Left lobe of liver (tissue), 2 donors: ENCODE measurements at places on chromosomes 16 and 17. TPM values are rescaled to one million over a fixed set of nuclear protein-coding genes. Genes with fewer than 3 reads are reported as not detected.

DNA sequence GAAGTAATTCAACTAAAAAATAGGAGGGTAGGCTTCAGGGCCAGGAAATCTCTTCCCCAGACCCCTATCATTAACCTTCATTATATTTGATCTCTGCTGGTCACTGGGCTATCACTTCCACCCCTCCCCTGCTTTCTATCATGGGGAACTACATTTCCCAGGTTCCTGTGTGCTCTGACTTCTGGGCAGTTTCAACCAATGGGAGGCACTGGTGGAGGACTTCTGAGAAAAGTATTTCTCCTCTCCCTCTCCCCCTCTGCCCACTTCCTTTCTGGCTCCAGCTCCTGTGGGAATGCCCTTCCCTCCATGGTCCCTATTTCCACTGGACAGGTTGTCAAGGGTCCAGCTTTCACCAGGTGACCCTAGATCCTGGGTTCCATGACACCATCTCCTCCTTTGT lies 364.4 kb downstream of the C16orf95 start:
- no peak for DNase-seq

- DNase-seq = no peak
Observed at GRCh38 chr17:8985054-8985701, 19.7 kb upstream of the PIK3R5 start.

The FBXW10 gene
- total RNA-seq = 0.60 TPM

The KRTAP1-1 gene
- total RNA-seq = not detected

DNA sequence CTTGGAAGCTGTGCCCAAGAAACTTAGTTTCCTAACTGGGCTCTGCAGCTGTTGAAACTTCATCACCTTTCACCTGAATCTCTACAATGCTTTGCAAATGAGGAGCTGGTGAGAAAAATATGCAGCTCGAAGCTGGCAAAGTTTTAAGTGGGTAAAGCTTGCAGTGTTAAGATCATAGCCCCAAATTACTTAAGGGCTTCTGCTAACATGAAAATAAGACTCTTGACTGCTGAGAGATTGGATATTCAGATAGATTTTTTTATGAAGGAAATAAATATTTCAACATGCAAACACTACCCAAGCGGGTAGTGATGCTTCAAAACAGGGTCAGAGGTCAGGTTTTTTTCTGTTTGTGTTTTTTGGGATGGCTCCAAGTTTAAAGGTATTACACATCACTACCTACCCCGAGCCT lies 278.7 kb downstream of the FTO start:
- DNase-seq = no peak

GRCh38 chr16:50114357-50115129 lies 38.6 kb upstream of the TENT4B start:
- DNase-seq = no peak

DNA sequence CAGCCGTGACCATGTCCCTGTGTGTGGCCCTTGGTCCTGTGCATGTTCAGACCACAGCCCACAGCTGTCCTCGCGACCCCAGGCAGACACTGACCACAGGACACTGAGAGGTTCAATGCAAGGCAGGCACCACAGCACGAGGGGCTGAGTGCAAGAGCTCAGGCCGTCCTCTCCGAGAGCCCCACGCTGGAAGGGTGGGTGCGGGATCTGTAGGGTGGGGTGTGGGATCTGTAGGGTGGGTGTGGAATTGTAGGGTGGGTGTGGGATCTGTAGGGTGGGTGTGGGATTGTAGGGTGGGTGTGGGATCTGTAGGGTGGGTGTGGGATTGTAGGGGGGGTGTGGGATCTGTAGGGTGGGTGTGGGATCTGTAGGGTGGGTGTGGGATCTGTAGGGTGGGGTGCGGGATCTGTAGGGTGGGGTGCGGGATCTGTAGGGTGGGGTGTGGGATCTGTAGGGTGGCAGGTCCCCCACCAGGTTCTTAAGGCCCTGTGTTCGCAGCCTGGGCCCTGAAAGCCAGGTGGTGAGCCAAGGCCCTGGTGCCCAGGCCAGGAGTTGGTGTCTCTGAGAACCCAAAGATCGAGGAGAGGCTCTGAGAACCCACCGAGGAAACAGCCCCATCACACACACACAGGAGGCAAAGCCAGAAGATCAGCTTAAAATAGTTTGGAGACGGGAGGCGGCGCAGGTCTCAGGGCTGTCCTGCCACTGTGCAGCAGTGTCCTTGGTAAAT lies 48.2 kb downstream of the METRNL start:
- DNase-seq = no peak

DNA sequence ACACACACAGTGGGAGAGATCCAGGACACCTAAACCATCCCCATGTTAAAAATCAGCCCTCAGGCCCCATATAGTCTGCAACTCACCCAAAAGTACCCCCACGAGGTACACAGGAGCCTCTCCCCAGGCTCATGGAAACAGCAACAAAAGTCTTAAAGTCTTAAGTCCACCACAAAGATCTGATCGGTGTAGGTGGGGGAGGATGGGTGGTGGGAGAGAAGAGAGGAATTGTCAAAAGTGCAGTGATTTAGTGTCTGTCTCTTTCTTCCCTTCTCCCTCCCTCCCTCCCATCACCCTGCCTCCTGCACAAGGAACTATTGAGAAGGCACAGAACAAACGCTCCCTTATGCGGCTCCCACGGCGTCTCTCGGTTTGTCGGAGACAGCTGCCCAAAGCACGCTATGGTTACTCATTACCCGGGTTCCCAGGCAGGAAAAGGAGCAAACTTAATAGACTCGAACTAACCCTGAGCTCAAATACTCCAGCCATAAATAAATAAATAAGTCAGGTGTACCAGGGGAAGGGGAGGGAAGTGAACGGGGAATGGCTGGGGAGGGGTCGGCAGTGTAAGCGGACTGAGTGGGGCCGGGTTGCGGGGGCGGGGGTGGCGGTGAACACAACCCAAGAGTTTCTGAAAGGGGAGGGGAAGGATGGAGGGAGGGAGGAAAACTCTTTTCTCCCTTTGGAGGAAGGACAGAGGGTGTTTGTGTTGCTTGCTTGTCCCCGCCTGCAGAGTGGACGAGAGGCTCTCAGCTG lies 477.4 kb downstream of the SLC39A11 start:
- DNase-seq = no peak

GRCh38 chr17:47120521-47121095 lies 68.5 kb downstream of the CDC27 start:
- DNase-seq = no peak

DNA sequence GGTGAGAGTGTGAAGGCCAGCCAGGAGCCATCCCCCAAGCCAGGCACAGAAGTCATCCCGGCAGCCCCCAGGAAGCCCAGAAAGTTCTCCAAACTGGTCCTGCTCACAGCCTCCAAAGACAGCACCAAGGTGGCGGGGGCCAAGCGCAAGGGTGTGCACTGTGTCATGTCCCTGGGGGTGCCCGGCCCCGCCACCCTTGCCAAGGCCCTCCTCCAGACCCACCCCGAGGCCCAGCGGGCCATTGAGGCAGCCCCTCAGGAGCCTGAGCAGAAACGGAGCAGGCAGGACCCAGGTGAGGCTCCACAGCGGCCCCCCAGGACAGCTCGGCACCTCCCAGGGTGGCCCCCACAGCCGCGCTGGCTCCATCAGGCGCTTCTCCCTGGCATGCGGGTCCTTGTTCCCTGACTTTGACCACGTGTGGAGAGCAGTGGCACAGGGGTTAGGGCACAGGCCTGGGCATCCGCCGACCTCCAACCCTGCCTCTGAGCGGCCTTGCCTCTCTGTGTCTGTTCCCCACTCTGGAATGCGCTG lies 13.5 kb downstream of the FLYWCH2 start:
- DNase-seq = no peak

GRCh38 chr17:46057366-46057765 lies 58.3 kb downstream of the STH start:
- no peak for DNase-seq

- no peak for DNase-seq
Observed at GRCh38 chr16:25690552-25691143, 1.1 kb upstream of the HS3ST4 start.

The TIGD7 gene
- total RNA-seq = 1.6 TPM

GRCh38 chr17:12007466-12007865 lies 10.2 kb upstream of the ZNF18 start:
- no peak for DNase-seq

GRCh38 chr17:49588726-49589576 lies 13.3 kb downstream of the NXPH3 start:
- no peak for DNase-seq

DNA sequence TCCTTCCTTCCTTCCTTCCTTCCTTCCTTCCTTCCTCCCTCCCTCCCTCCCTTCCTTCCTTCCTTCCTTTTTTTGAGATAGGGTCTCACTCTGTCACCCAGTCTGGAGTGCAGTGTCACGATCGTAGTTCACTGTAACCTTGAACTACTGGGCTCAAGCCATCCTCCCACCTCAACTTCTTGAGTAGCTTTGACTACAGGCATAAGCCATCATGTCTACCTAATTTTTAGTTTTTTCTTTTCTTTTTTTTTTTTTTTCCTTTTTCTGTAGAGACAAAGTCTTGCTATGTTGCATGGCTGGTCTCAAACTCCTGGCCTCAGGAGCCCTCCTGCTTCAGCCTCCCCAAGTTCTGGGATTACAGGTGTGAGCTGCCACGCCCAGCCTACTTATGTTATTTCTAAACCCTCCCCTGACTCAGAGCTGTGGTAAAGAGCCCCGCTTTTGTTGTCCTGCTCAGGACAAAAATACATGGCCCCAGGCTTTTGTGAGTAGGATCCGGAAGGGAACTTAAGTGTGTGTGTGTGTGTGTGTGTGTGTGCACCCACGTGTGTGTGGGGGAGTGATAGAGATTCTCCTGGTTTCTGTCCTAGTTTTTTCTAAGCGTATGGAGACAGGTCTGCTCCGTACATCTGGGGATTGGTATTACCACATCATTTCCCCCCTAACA lies 67.1 kb downstream of the PRKCB start:
- DNase-seq = no peak

The TRAPPC2L gene
- total RNA-seq = 20.2 TPM

The CES3 gene
- 80.3 TPM for total RNA-seq

The GAST gene
- total RNA-seq = not detected

The TUFM gene
- total RNA-seq = 177 TPM

The FLYWCH1 gene
- 18.8 TPM for total RNA-seq

DNA sequence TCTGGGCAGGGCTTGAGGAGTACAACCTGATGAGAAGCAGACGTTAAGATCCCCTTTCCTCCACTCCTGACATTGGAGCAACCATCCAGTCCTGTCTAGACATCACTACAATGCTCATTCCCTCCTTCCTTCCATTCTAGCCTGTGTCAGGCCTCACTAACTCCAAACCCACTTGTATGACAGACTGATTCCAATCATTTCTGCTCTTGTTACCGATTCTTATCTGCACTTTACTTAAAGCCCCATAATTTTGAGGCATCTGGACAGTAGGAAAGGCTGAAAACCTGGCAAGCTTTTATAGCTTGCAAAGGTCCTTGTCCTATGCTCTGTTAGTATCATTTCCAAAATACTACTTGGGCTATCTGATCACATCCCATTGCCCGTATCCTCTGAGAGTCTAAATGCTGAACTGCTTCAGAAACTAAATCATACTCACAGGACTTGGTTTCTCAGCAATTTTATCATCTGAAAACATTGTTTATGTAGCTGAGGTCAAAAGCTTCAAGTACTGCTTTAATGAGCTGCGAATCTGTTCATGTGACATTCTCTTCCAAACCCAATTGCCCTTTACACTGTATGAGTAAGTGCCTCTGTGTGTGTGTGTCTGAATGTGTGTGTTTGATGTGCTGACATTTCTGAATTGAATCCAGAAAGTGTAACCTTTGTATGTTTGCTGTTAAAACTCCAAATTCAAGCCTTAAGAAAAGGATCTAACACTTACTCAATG lies 57.2 kb upstream of the CACNG3 start:
- no peak for DNase-seq

GRCh38 chr16:3589441-3589921 lies 12.3 kb upstream of the NLRC3 start:
- no peak for DNase-seq

DNA sequence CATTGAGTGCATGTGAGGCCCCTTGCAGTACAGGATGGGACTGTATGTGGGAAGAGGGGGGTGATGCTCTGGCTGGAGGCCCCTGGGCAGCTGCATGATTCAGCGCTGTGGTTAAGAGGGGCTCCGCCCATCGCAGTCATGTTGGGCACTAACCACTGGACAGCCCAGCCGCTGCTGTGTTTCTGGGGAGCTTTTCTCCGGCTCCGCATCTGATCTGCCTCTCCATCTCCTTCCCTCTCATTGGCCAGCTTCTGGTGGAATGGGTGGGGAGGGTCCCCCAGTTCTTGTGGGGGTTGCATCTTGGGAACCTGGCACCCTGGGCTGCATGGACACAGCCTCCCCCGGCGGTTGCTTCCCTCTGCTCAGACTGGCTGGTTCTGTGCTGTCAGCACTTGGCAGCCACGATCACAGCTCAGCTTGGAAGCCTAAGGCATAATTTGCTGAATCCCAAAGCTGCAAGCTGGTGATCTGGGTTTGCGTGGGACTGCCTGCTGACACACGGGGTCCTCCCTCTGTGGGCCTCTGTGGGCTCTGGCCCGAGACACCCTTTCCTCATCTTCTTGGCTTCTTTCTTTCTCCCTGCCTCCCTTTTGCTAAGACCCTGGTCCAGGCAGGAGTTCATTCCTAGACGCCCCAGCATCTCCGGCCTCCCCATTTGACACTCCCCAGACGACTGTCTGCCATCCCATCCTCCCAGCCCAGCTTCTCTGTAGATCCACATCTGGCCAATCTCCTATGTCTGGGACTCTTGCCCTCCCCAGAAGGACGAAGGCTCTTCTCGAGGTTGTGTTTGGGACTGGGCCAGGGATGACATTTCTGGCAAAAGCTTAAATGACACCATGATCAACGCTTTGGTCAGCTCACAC lies 168.3 kb downstream of the SEC14L1 start:
- no peak for DNase-seq

The CTRB1 gene
- total RNA-seq = 9.7 TPM

DNA sequence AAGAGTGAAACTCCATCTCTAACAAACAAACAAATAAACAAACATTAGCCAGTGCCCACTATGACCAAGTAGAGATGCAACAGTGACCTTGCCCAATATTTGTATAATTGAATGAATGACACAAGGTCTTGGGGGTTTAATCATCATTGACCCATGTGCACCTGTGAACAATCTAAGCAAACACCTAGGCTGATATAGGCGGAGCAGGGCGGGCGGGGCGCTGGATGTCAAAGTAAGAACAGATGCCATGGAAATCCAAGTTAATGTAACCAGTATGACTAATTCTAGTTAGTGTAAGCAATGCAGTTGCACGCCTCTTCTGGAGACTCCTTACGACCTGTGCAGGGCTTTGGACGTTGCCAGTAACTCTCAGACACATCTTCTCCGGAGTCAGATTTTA lies 17.6 kb downstream of the RCVRN start:
- no peak for DNase-seq

DNA sequence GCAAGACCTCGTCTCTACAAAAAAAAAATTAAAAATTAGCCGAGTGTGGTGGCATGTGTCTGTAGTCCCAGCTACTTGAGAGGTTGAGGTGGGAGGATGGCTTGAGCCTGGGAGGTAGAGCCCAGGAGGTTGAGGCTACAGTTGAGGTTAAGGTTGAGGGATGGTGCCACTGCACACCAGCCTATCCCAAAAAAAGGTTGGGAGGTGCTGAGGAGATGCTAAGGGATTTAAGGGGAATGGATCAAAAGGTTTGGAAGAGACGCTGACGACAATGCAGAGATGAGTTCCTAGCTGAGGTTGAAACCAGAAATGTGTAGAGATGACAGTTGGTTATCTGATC lies 4.7 kb upstream of the NSMCE1 start:
- peak; percentile 23 for DNase-seq

The LGALS9C gene
- total RNA-seq = 0.18 TPM

GRCh38 chr17:4901648-4902344 lies 1.1 kb downstream of the CHRNE start:
- peak; percentile 60 for DNase-seq
